Lower leg skin (tissue), 4 donors: ENCODE measurements at places on chromosomes 3 and 15.

GRCh38 chr15:76341366-76342057 lies 4.9 kb downstream of the ISL2 start:
- DNase-seq, result no peak

DNA sequence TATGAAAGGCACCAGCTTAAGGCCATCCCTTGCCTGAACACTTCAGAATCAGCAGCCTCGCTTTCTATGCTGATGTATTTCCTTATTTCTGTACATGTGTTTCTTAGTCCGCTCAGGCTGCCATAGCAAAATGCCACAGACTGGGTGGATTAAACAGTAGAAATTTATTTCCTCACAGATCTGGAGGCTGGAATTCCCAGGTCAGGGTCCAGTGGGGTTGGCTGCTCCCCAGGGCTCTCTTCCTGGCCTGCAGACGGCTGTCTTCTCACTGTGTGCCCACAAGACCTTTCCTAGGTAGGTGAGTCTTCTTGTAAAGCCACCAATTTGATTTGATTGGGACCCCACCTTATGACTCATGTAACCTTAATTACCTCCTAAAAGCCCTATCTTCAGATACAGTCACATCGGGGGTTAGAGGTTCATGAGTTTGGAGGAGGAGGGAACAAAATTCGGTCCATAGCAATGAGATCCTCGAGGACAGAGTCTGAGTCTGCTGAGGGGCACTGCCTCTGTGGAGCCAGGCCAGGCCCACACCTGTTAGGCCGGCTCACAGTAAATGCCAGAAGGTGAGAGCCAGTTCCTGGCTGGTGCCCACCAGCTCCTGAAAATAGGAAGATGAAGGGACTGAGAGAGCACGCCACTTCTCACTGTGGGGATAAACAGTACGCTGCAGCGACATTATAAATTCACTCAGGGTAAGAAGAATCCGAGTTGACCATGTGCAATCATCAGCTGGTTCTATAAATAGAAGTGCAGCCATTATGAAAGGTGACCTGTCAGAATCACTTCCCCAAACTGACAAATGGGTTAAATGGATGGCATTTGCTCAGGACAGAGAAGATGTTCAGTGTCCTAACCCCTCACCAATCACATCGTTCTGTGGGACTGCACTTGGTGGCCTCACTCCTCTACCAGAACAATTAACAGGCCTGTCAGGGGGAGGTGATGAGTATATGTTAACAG lies 41.1 kb downstream of the CTXND1 start:
- DNase-seq, result no peak

DNA sequence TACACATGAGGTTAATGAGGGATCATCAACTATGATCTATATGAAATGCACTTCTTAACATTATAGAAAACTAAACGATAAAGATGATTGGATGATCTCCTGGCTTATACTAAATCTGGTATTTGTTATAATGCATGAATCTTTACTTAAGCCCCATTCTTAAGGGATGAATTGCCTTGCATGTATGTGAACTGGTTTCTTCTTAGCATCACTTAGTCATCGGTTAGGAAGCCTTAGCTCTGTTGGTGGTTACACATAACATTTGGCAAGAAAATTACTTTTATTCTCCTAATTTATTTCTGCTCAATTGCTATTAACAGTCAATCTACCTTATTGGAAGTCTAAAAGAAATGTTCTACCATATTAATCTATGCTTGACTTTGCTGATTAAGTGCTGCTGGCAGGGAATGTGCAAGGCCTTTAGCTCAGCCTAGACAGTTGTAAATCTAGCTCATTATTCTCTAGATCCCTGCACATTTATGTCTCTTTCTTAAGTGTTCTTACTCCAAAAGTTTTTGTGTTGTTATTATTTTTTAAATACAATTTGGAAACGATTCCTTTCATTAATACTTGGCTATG lies 356.0 kb downstream of the ZPLD1 start:
- no peak for DNase-seq

DNA sequence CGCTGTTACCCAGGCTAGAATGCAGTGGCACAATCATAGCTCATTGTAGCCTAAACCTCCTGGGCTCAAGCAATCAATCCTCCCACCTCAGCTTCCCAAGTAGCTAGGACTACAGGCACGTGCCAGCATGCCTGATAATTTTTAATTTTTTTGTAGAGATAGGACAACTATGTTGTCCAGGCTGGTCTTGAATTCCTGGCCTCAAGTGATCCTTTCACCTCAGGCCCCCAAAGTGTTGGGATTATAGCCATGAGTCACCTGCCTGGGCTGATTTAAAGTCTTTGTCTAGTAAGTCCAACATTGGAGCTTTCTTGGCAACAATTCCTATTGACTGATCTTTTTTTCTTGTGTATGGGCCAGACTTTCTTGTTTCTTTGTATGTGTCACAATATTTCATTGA lies 28.1 kb downstream of the SPINK8 start:
- no peak for DNase-seq

DNA sequence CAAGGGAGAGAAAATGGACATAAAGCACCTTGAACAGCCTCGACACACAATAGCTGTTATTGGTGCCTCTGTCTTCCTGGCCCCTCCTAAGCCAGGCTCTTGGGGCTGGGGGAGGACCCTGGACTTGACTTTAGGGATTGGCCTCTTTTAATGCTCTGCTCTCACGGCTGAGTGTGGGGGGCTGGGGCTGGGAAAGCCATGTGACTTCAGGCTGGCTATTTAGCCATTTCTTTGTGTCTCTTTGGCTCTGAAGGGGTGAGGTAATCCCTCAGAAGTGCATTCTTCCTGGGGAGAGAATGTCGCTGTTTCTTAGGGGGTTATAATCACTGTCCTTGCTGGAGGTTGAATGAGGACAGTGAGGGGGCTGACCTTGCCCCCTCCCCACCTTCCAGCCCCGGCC lies 26.2 kb downstream of the MAGEF1 start:
- no peak for DNase-seq

DNA sequence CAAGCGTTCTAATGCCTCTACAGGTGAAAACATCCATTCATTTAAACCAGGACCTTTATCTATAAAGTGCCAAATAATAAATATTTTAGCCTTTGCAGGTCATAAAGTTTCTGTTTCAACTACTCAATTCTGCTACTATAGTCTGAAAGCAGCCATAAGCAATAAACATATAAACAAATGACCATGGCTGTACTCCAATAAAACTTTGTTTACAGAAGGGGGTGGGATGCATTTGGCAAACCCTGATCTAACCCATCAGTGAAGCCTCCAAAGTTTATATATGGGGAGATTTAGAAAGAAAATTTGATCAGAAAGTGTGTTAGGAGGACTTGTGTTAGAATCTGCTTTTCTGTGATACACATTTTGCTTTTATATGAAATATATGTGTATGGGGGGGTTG lies 161.3 kb downstream of the ZBTB20 start:
- DNase-seq, result no peak
